ENCODE measurements at places on chromosomes 5 and 9.
A peak's percentile ranks its signal among the peaks of the same experiment; 100 is the strongest.

DNA sequence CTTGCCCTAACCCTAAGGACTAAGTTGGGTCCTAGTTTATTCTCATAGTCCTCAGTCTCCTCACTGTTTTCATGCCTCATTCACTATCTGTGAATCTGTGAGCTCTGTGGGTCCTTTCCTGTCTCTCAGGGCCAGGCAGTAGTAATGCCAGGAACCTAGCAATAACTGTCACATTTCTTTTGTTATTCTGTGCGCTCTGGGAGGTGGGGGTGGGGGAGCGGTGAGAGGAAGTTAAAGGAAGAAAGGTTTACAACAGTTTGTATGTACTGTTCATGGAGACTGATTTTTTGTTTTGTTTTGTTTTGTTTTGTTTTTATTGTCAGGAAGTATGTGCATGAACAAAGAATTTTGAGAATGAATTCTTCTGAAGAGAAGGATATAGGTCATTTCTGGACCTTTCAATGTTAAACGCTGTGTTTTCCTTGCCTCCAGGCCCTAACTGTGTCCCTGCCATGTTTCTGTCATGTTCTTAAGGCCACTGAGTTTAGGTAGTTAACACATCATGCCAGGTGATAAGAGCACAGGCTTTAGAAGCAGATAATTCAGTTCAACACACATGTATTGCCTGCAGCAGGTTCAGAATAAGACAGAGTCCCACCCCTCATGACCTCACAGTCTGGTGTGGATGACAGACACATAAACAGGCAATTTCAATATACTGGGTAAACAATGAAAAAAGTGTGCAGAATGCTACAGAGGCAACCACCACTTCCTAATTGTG lies 13.3 kb upstream of the FEM1C start:
- no peak for DNase-seq

GRCh38 chr9:19995619-19996018 lies 206.8 kb upstream of the SLC24A2 start:
- DNase-seq = no peak

DNA sequence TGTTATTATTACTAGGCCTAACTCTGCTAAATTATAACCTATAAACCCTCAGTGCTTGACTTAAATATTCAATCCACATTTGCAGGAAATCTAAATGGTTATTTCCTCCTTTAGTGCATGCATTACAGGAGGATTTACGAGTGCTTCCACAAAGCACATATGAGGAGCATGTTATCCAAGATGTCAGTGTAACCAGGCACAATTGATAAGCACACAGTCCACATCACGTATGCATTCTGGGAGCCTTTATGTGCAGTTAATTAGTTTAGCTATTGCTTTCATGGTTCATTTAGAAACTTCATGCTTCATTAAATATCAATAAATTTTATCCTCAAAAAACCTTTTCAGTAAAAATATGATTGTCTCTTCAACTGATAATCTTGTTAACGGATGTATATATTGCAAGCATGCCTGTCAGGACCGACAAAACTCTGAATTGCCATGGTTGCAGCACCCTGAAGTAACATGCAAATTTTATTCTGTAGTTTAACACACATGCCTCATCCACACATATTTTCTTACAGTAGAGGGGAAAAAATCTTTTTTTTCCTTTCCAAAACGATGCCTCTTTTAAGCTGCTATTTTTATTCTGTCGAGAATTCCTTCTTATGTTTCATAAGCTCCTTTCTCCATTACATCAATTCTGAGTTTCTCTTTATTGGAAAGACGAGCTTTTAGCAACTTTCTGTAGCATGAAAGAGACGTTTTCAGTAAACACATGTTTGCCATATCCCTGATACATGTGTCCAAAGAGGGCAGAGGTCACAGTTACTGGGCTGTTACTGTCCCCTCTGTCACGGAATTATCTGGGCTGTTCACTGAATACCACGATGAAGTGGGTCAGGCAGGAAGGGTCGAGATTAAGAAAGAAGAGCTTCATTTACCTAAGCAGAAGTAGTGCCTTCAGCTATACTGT lies 142.0 kb downstream of the GLIS3 start:
- no peak for DNase-seq

DNA sequence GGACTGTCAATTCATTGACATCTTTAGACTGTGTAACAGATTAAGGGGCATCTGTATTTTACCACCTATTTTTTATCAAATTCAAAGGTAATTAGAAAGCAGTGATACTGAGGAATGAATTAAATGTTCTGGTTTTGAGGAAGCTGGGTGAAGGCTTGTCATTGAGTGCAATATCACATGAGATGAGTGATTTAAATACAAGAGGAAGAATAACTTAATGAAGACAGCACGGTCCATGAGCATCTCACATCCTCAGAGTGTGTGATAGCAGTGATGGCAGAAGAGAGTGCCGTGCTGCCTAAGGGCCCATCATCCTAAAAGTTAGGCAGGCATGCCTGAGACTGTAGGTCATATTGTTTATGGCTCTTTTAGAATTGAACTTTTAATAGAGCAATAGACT lies 263.3 kb downstream of the MAST4 start:
- DNase-seq = no peak

GRCh38 chr9:12922224-12922866 lies 147.5 kb downstream of the LURAP1L start:
- DNase-seq = no peak

DNA sequence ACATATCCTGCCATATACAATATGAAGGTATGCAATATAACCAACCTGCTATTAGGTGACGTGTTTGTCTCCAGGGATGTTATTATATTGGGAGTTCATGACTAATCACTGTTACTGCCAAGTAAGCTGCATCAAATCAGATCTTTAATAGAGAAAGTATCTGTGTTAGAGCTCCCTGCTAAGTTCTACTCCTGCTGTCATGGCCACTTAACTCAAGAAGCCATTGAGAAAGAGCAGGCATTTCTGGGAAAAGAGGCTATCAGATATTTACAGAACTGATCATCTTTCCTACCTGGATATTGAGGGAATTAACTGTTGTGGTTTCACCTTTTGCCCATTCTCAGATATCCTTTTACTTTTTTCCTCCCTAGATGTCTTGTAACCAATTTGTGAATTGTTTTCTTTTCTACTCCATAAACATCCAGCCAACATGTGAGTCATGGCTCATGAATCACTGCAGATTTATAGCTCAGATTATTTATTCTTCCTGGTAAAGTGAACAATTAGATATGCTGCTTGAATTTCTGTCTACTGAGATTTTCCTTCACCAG lies 634.8 kb upstream of the FAM174A start:
- DNase-seq = no peak

DNA sequence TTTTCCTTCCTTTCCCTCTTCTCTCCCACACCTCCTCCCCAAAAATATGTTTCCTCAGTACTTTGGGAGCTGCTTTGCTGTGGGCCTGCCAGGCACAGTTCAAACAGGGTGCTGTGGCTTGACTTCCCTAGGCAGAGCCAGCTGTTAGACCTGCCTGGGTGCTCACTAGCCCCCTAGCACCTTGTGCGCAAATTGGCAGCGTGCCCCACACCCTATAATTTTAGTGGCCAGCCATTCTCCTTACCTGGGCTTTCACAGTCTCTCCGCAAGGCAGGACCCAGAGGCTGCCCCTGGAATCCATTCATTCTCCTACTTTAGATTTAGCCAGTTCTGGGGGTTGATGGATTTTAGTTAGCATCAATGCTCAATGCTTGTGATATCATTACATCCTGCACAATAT lies 72.3 kb downstream of the ANGPTL2 start:
- no peak for DNase-seq

- no peak for DNase-seq
Observed at GRCh38 chr9:32384002-32384363, 460 bp upstream of the ACO1 start.

- DNase-seq = no peak
Observed at GRCh38 chr5:1479581-1480188, 34.4 kb upstream of the SLC6A3 start.

DNA sequence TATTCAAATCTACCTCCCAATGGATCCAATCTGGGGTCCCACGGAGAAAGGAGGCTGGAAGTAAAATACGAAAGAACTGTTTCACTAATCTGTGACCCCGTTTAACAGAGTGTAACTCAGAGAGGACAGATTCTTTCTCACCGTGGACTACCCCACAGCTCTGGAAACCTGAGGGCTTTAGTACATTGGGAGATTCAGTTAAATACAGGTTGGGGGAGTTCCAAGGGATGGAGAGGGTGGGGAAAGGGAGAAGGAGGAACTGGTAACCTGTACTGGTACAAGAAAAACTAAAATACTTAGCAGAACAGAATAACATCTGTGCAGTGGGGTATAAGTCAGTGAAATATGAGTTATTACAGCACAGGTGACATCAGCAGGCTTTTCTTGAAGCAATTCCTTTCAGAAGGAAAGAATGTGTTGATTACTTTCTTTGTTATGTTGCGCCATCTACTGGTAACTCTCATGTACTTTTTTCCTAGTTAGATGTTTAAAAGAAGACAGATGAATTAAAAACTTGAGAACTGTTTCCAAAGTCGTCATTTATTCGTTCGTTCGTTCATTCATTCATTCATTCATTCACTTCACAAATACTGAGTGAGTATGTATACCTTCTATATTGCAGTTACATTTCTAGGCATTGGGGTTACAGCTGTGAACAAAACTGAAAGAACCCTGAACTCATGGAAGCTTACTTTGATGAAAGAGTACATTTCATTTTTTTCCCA lies 30.0 kb upstream of the STOM start:
- no peak for DNase-seq

- no peak for DNase-seq
Observed at GRCh38 chr5:146427619-146427997, 19.5 kb upstream of the TCERG1 start.

GRCh38 chr5:180140079-180140554 lies 68.6 kb upstream of the RNF130 start:
- DNase-seq = peak; percentile 23

GRCh38 chr9:134491856-134492255 lies 149.7 kb upstream of the COL5A1 start:
- DNase-seq = no peak

GRCh38 chr5:161403996-161404395 lies 142.5 kb downstream of the GABRB2 start:
- DNase-seq = no peak

- no peak for DNase-seq
Observed at GRCh38 chr9:752681-753200, 88.8 kb upstream of the DMRT1 start.

DNA sequence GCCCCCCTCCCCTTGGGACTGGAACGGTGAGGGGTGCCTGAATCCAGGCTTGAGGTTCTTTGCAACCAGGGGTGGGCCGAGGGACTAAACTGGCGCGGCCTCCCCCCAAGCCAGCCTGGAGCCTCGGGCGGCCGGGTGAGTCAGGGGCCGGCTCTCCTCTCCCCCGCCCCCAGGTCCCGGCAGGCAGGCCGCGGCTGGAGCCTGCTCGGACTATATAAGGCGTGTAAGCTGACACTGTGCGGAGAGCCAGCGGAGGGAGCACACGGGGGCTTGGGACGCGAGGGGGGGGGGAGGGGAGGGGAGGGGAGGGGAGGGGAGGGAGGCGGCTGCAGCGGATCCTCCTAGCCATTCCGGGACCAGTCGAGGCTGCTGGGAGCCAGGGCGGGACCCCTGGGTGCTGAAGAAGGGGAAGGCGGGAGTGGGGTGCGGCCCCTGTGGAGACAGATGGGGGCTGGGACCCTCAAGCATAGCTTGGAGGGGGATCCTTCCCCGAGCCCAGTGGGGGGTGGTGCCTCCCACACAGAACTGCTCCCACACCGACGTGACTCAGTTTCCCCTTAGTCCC lies 595 bp downstream of the PDLIM7 start:
- no peak for DNase-seq

- no peak for DNase-seq
Observed at GRCh38 chr5:163880302-163880701, 374.9 kb downstream of the MAT2B start.

DNA sequence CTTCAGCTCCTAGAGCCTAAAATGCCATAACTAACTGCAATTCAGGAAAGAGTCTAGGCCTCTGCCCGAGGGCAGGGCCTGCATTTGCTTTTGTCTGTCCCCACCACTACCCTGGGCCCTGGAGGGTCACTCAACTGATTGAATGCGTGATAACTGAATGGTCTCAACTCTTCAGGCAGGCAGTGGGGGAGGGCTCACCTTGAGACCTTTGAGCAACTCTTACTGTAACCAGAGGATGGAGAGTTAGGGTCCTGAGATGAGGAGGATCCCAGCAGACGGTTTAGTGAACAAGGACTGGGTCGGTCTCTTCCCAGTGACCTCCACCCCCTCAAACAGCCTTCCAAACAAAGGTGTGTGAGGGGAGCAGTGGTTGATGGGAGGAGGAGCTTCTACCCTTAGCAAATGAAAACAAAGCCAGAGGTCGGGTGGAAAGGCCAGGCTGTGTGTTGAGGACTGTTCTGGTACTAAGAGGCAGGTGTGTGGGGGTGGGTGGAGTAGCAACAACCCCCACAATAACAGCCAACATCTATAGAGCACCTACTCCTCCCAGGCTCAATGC lies 59.4 kb downstream of the CXXC5 start:
- no peak for DNase-seq

DNA sequence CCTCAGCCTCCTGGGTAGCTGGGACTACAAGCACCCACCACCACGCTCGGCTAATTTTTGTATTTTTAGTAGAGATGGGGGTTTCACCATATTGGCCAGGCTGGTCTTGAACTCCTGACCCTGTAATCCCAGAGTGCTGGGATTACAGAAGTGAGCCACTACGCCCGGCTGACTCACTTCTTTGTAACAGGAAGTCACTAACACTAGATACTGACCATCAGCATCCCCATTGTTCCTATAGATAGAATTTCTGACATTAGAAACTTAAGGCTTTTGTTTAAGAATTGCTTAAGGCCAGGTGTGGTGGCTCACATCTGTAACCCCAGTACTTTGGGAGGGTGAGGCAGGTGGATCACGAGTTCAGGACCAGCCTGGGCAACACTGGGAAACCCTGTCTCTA lies 42.2 kb downstream of the LEAP2 start:
- DNase-seq = no peak

DNA sequence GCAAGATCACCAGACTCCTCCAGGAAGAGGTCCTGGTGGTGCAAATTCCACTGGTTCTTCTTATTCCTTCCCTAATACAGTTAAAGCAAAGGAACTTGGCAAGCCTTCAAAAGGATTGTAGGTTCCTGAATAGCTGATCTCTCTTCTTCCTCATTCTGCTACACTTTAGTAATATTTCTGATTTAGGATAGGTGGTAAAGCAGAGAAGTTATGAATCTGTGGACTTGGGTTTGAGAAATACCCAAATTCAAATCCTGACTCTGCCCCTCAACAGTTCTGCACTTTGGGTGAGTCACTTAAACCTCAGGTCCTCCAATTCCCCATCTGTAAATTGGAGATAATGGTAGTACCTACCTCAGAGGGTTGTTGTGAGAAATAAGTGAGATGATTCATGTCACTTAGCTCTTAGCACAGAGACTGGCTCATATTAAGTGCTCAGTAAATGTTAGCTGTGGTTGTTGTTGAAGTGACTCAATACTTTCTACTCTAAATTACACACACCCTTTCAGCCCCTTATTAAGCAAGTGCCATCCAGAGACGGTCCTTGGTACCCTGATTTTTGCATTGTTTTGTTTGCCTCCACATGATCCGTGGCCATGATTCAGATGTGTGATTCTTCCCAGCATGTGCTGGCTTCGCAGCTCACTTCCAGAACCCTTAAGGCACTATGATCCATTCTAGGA lies 5.2 kb downstream of the SH3RF2 start:
- no peak for DNase-seq

- DNase-seq = no peak
Observed at GRCh38 chr5:120690621-120691407, 226.7 kb downstream of the PRR16 start.

- no peak for DNase-seq
Observed at GRCh38 chr5:128331261-128331660, 206.8 kb downstream of the FBN2 start.
